ENCODE measurements at places on chromosomes 3 and 15.

DNA sequence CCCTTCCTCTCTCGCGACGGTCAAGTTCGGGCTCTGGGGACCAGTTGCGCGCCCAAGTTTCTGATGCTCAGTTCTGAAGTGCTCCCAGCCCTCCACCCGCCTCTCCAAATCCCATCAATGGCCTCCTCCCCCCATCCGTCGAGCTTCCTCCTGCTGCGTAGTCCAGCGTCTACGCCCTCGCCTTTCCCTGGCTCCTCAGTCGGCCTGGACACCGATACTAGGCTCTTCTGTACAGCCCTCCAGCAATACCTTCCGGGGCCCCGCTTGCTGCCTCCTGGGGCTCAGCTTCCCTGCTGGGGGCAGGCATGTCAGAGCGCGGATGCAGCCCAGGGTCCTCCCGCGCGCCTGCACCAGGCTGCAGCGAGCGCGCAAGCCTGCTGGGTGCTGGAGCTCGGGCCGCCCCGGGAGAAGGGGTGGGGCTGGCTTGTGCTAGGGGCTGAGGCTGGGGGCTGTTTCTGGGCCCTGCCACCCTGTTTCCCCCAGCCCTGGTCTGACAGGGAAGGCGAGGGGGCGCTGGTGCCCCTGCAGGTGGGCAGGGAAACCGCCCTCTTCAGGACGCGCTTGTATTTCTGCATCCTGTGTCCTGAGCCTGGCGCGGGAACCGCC is 353.3 kb upstream of the SUCLG2 start:
- DNase-seq, result no peak

DNA sequence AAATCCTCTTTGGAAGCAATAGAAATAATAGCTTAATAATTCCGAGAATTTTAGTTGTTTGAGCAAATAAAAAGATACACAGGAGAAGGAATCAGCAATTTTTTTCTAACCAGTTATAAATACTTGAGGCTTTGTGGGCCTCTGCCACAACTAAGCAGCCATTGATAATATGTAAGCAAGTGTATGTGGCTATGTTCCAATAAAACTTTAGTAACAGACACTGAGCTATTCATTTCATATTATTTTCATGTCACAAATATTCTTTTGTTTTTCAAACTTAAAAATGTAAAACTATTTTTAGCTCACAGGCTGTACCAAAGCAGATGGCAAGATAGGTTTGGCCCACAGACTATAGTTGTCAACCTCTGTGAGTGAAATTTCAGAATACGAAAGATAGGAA is 85.7 kb downstream of the MSL2 start:
- no peak for DNase-seq

GRCh38 chr3:148223266-148223665 is 474.4 kb upstream of the AGTR1 start:
- DNase-seq, result no peak

DNA sequence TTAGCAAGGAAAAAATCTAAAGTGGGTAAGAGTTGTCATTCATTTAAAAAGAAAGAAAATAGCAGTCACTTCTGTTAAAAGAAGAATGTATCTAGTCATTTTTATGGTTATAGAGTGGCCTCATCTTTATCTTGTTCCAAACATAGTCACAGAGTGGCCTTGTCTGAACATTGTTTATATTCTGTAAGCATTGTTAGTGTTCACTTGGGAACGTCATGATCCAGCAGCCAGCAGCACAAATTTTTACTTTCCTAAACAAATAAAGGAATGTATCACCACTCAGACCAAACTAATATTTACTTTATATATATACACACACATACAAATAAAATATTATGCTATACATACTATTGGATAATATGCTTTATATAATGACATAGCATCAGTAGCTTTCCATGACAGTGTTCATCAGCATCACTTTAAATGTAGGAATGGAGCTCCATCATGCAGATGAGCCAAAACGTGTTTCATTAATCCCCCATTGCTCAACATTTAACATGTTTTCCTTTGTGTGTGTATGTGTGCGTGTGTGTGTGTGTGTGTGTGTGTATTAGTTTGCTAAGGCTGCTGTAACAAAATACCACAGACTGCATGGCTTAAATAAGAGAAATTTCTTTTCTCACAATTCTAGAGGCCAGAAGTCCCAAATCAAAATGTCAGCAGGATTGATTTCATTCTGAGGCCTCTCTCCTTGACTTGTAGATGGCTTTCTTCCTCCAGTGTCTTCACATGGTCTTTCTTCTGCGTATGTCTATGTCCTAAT is 39.6 kb upstream of the GYG1 start:
- DNase-seq, result no peak

- no peak for DNase-seq
Measured at GRCh38 chr3:98376631-98377030, 13.8 kb upstream of the OR5K3 start.

All from stimulated activated CD4-positive, alpha-beta T cell treated with anti-CD3 and anti-CD28 coated beads, TNF-alpha, amount 100 ng/mL, for 48 hours (primary cell).